ENCODE measurements at places on chromosomes 13 and 19.

GRCh38 chr19:46133101-46133627 lies 8.7 kb upstream of the IGFL3 start:
- DNase-seq: peak; percentile 37

DNA sequence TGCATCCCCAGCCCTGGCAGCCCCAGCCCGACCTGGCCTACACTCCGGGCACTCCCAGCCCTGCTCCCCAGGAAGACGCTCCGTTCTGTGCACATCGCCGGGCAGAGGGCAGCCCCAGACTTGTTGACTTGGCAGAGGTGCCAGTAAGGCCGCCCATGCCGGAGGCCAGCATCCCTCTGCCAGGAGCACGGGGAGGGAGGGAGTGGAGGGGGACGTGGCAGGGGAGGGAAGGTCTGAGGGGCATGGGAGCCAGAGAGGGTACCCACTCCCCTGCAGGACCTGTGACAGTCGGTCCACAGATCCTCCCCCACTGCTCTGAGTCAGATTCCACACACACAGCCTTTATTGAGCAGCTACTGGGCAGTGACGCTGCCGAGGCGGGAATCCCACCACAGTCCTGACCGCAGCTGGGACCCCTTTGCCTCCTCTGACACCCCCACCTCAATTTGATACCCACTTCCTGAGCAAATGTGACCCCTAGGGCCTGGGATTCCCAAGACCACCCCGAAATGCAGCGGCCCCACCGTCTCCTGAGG lies 1.9 kb upstream of the NKPD1 start:
- DNase-seq: no peak

DNA sequence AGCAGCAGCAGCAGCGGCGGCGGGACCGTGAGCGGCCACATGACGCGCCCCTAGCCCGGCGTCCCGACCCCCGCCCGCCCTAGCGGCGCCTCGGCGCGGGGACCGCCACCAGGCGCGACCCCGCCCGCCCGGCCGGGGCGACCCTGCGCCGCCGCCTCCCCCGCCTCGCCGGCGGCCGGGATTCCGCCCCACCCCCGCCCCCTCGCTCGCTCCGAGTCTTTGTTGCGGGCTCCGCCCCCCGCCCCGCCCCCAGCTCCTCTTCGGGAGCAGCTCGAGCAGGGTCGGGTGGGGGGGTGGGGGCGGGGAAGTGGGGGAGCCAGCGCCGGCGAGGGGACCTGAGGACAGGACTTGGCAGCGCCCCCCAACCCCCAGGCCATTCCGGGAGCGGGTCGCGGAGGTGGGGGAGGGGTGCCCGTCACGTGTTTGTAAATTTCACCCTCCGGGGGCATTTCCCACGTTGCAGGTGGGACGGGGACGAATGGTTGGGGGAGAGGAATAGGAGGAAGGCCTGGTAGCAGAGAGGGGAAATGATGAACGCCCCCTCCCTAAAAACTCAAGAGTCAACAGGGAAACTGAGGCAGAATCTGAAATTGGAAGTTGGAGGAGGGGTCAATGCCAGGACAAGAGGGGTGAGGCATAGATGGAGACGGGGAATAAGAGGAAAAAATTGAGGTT lies at the start of gene OLFM2:
Gene OLFM2, minus strand, starts transcription at position 190 of the 675 bp plus-strand sequence. Its CDS starts 149 bp downstream, at position 41.
- DNase-seq: no peak

DNA sequence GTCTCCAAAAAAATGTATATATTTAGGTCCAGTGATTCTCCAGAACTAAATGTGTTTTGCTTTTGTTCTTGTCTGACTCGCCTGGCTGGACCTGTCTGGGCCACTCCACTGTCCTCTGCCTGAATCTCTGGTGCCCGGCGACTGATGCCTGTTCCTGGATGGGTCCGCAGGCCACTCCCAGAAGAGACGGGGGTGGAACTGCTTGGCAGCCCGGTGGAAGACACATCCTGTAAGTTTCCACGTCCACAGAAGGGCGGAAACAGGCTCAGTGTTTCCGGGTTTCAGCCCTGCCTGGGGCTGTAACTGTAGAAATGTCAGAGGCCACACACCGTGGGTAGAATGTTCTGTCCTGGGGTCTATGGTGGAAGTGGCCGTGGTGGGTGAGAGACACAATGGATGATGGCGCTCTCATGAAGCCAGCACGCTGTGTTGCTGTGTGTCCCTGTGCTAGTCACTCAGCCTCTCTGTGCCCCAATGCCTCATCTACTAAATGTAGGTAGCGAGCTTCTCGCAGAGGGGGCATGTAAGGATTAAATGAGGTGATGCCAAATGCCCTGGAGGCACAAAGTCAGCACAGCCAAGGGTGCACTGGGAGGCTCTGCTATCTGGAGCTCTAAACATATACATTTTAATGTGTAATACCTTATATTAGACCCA lies 22.0 kb downstream of the ATCAY start:
- no peak for DNase-seq

DNA sequence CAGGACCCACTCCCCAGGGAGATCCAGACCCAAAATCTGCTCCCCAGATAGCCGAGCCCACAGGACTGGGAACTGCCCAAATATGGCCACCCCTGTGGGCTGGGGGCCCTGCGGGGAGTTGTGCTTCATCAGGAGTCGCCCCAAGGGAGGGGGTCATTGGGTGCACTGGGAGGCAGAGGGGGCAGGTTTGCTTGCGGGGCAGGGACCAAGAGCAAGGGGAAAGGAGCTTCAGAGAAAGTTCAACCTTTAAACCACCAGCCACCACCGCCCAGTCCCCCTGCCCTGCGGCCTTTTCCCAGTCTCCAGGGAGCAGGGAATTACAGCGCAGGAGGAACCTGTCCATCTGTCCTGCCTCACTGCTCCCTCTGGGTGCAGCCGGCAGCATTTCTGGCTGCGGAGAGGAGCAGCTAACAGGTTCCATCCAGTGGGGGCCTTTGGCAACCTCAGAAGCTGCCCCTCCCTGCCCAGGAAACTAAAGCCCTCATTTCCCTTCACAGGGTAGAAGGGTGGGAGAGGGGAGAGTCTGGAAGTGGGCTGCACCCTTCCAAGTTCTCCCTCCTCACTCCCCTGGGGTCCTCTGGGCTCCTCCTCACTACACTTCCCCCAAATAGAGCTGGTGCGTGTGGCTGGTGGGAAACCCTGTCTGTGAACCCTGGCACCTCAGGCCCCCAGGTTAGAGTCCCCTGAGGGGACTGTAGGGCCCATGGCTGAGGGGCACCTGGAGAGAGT lies 13.8 kb upstream of the ASF1B start:
- DNase-seq: no peak

DNA sequence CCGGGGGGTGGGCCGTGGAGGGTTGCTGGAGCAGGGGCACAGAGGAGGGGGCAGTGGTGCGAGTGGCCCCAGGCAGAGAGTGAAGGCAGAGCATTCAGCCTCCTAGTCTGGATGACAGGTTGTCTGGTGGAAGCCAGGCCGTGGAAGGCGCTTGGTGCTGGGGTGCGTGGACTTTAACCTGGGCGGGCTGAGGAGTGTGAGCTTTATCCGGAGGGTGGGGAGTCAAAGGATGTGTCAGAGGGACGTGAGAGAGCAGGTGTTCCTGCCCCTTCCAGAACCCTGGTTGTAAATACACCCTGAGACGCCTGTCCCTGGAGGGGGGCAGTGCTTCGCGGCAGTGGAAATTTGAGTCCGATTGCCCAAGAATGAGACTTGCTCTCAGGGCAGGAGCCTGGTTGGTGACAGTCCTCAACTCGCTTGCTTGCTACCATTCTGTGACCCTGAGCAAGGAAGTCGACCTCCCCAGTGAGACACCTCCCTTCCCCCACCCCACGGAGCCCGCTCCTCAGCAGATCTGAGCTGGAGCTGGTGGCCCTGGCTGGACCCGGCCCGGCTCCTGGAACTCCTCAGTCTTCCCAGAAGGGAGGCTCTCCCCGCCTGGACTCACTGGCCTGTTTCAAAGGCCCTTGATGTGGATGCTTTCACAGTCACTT lies 2.3 kb downstream of the SPPL2B start:
- no peak for DNase-seq

DNA sequence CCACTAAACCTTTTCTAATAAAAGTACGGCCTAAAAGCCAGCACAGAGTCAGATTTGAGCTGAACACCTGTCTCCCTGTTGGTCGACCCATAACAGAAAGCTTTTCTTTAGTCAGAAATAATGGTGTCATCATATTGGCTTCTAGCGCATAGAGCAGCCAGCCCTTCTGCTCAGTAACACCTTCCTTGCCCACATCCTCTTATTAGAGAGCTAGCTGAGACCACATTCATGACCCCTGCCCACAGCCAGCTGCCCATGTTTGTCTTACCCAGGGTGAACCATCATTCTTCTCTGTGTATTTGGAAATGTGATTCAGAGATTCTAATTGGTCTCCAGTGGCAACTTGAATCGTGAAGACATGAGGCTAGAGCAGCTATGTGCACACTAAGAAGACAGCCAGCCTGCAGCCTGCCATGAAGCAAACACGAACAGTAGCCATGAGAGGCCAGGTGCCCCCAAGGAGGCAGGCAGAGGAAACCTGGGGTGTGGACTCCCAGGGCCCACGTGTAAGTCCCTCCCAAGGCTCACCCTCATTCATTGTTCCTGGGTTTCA lies 82.3 kb upstream of the PDCD5 start:
- no peak for DNase-seq

- DNase-seq: no peak
These were observed 58.8 kb downstream of the TNFRSF19 start for GRCh38 chr13:23628765-23629565.

DNA sequence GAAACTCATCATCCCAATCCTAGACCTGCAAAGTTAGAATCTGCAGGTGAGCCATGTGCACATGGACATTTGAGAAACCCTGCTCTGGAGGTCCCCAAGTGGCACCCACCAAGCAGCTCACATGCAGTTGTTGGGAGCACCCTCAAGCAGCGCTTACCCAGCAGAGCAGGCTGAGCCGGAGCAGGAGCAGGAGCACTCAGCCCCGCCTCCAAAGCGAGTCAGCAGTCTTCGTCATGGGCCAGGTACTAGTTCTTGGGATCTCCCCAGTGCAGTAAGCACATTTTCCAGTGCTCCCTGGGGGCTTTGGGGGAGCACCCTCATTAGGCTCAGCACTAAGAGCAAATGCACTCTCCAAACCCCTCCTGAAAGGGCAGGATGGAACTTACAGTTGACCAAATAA lies 572.7 kb downstream of the IRS2 start:
- DNase-seq: no peak

GRCh38 chr13:45817833-45818232 lies 33.7 kb downstream of the SIAH3 start:
- DNase-seq: no peak

DNA sequence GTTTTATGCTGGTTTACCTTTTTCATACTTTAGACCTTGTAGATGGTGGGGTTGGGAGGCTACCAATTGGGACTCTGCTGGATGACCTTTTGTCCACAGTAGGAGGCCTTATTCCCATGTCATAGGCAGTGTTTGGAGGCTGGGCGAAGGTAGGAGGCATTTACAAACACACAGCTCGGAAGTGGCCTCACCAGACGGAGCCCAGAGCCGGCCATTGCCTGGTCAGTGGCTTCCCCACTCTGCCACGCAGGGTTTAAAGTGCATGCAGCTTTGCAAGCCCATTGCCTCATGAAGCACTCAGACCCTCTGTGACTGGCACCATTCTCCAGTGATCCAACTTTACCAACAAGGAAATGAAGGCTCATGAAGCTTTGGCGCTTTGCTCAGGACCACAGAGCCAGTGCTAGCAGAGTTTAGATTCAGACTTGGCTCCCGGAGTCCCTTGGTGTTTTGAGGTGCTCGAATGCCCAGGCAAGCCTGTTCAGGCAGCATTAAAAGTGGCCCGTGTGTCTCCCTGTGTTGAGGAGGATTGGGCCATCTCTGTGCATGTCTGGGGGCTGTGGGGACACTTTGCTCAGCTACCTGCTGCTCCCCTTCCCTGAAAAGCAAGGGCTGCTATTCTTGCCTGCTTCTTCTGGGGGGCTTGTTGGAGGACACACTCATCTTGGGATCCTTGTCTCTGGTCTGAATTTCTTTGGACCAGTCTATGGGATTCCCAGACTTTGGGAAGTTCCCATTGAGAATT lies 148.7 kb downstream of the ZNF536 start:
- no peak for DNase-seq

DNA sequence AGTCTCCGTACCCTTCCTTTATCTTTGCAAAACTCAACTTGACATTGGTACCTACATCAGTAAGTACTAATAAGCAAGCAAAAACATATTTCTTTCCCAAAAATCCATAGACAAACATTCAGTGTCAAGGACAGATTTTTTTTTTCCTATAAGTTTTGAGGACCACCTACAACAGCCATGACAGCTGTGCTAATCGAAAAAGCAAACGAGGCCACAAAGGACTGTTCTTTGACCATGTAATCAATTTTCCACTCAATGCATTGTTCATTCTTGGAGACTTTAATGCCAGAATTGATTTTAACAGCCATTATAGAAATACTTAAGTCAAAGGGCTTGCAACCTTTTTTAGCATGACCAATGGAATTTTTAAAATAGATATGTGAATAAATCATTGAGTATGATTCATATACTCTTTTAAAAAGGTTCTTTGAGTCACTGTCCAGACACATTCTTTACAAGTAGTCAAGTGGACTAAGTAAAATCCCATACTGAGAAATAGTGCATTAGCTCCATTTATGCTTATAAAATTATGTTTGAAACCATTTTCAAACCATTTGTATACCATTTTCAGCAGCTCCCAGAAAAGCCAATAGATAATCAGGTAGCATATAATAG lies 323.9 kb downstream of the MZT1 start:
- DNase-seq: no peak

DNA sequence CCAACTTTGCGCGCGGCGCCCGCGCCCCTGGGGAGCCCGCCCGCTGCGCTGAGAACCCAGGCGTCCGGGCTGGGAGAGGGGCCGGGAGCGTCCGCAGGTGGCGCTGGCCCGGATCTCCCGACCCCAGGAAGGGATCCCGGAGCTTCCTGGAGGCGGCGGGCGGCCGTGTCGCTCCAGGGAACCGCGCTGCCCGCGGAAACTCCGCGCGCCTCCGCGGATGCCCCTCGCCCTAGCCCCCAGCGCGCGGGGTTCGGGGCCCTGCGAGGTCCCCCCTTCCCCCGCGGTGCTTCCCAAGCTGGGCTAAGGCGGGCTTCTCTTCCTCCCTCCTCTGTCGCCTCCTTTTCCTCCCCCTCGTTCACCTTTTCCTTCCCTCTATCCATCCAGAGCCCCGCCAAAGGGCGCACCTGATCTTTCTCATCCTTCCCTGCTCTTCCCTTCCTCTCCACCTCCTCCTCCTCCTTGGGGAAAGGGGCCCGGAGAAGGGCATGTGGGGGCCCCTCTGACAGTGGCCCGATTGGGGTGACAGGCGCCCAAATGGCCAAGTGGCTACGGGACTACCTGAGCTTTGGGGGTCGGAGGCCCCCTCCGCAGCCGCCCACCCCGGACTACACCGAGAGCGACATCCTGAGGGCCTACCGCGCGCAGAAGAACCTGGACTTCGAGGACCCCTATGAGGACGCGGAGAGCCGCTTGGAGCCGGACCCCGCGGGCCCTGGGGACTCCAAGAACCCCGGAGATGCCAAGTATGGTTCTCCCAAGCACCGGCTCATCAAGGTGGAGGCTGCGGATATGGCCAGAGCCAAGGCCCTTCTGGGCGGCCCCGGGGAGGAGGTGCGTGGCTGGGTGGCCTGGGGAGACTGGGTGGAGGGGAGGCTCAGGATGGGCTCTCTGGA lies 710 bp downstream of the SHD start:
- DNase-seq: no peak

- DNase-seq: peak; percentile 20
These were observed 903.1 kb downstream of the SLITRK6 start for GRCh38 chr13:84896128-84896527.

GRCh38 chr19:18000480-18000914 lies 7.5 kb upstream of the ARRDC2 start:
- DNase-seq: no peak

GRCh38 chr13:94344126-94344818 lies 135.2 kb downstream of the DCT start:
- peak; percentile 19 for DNase-seq

- DNase-seq: no peak
These were observed 48.4 kb downstream of the WASF3 start for GRCh38 chr13:26605845-26606244.
